Activated T-helper 17 cell treated with anti-CD3 and anti-CD28 coated beads, Interleukin-2, amount 50 U/mL, for 72 hours (primary cell): ENCODE measurements at places on chromosomes 7 and 10.

DNA sequence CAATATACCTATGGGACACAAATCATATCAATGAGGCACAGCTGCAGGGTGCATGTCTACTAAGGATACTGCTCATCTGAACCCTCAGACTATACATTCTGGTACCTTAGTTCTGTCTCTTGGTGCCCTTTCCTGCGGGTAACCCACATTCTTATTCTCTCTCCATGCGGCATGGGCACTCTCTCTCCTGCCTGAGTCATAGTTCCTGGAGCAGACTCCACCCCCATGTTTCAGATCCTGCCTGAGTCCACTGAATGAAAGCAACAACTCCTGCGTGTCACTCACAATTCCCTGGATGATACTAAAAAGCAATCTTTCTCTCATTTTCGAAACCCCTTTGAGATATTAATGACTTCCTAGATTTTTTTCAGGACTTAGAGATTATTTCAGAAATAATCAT, 653.1 kb upstream of the C7orf33 start:
- no peaks in the 10 kb centered on the region for H3K36me3 ChIP-seq
- no peaks in the 10 kb centered on the region for H3K4me1 ChIP-seq
- ATAC-seq: no peak
- no peaks in the 10 kb centered on the region for H3K27me3 ChIP-seq

DNA sequence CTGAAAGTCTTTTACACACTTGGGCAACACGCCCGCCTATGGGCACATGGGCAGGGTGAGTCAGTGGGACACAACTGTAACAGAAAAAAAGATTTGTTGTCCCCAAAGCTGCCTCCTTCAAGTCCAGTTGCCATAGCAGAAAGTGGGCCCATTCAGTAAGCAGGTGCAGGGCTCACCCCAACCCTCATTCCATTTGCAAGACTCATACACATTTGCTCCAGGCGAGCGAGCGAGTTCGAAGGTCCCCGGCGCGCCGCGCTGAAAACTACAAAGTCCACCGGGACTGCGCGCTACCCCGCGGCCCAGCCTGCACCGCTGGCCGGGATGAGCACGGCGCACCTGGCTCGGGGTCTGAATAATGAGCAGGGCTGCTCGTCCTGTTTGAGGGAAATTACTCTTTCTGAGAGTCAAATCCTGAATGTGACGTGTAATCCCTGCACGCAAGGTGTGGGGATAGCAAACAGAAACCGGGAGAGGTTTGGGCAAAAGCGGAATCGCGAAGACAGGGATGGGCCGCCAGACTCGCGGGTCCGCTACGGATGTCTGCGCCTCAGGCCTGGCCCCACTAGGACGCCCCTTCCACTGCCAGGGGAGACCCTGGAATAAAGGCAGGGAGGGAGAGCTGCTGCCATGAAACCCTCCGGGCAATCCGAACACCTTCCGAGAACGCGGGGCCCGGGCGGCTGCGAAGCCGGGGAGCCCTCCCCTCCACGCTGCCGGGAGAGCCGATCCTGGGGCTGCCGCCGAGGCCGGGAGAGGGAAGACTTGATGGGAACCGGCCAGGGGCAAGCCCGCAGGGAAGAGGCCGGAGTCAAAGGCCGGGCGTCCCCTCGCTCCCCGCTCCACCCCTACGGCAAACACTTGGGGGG, 982 bp downstream of the COBL start:
- ATAC-seq: peak; percentile 7
- H3K27ac ChIP-seq: no peak overlapping the region
- peaks cover 42% of the 10 kb centered on the region for H3K27me3 ChIP-seq
- H3K4me3 ChIP-seq: no peak overlapping the region
- no peaks in the 10 kb centered on the region for H3K4me1 ChIP-seq

DNA sequence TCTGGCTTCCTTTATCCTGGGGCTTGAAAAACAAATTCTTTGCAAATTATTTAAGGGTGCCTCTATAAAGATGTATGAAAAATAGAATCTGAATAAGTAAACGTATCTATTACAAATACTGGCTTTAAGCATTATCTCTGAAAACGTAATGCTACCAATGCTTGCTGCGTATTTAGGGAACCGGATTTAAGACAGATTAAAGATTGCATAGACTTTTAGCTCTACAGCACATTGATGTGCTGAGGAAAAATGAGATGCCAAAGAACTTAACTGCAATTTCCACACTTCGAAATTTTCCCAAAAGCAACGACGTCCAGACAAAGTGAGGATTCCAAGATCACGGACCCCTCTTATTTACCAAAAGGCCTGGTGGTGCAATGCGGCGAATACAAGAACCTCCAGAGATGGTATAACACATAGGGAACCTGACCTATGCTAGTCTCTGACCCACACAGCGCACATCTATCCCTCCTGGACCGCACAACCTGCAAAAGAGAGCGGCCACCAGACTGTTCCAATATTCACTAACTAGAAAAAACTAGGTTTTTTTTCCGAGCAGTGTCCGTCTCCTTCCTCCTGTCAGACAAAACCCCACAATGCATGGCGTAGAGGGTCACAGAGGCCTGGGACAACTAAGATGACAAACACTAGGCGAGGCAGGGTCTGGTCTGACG, 34.3 kb upstream of the PHF14 start:
- no peaks in the 10 kb centered on the region for H3K27me3 ChIP-seq
- no peak overlapping the region for H3K27ac ChIP-seq
- ATAC-seq: peak; percentile 8
- no peak overlapping the region for H3K4me3 ChIP-seq
- H3K36me3 ChIP-seq: no peaks in the 10 kb centered on the region

DNA sequence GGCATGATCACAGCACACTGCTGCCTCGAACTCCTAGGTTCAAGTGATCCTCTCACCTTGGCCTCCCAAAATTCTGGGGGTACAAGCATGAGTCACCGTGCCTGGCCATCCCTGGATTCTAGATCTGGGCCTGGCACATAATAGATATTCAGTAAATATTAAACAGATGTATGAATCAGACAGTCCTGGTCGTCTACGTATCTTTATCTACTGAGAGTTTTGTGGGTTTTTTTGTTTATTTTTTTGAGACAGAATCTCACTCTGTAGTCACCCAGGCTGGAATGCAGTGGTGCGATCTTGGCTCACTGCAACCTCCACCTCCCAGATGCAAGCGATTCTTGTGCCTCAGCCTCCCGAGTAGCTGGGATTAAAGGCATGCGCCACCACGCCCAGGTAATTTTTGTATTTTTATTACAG, 24.3 kb upstream of the ITGB1 start:
- peak overlapping the region; percentile 95 for H3K4me3 ChIP-seq
- peak overlapping the region; percentile 3 for H3K27ac ChIP-seq
- H3K36me3 ChIP-seq: no peaks in the 10 kb centered on the region

DNA sequence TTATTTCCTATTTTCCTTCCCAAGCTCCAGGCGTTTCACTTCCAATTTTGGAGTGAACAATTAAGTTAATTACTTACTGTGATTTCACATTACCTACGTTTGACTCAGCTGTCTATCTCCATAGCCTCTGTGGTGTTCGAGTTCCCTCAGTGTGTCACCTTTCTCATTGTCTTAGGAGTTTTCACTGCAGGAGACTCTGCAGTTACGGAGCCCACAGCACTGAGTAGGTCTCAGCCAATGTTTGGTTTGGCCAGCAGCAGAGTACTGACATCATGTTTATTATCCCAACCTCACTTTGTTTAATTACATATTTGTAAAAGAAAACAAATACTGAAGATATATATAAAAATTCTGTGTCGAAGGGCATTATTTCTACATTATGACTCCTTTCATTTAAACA, 1123.9 kb downstream of the CNTNAP2 start:
- no peak overlapping the region for H3K4me3 ChIP-seq
- ATAC-seq: no peak
- no peak overlapping the region for H3K27ac ChIP-seq
- no peaks in the 10 kb centered on the region for H3K36me3 ChIP-seq
